H9 (cell line): ENCODE measurements at places on chromosomes 3 and 15. TPM values are rescaled to one million over a fixed set of nuclear protein-coding genes. Genes with fewer than 3 reads are reported as not detected.

CCRL2 gene
- total RNA-seq: not detected in 2 replicates

MRAS gene
- total RNA-seq: 10.6 and 10.9 TPM in 2 replicates

LRRC31 gene
- not detected in 2 replicates for total RNA-seq

ZNF717 gene
- total RNA-seq: 13.0 and 15.1 TPM in 2 replicates

OXTR gene
- total RNA-seq: 1.5 and 1.7 TPM in 2 replicates

CYP1A2 gene
- total RNA-seq: not detected in 2 replicates

EAF2 gene
- total RNA-seq: 4.3 and 4.4 TPM in 2 replicates

RTP4 gene
- not detected in 2 replicates for total RNA-seq

TRPC1 gene
- 16.5 and 18.6 TPM in 2 replicates for total RNA-seq

TOPBP1 gene
- total RNA-seq: 47.4 and 51.5 TPM in 2 replicates

MAP2K1 gene
- 50.4 and 50.8 TPM in 2 replicates for total RNA-seq

GABRR3 gene
- not detected in 2 replicates for total RNA-seq

CEMIP gene
- total RNA-seq: 0.09 and 0.26 TPM in 2 replicates

KLHDC8B gene
- 13.5 and 14.4 TPM in 2 replicates for total RNA-seq

ZDHHC3 gene
- total RNA-seq: 58.3 and 71.3 TPM in 2 replicates

ALDH1L1 gene
- 0.68 and 0.90 TPM in 2 replicates for total RNA-seq

ADAMTS17 gene
- 2.6 and 2.9 TPM in 2 replicates for total RNA-seq

ZNF80 gene
- total RNA-seq: not detected in 2 replicates

SNTN gene
- total RNA-seq: not detected in 2 replicates

CCDC54 gene
- not detected in 2 replicates for total RNA-seq

ZBBX gene
- 1.6 and 2.4 TPM in 2 replicates for total RNA-seq

DMXL2 gene
- total RNA-seq: 13.1 and 13.9 TPM in 2 replicates
